Dorsolateral prefrontal cortex (tissue), 122 donors: ENCODE measurements at places on chromosomes 1 and 21.

- DNase-seq: no peak
These were observed 11.5 kb downstream of the CD58 start for GRCh38 chr1:116559304-116559761.

DNA sequence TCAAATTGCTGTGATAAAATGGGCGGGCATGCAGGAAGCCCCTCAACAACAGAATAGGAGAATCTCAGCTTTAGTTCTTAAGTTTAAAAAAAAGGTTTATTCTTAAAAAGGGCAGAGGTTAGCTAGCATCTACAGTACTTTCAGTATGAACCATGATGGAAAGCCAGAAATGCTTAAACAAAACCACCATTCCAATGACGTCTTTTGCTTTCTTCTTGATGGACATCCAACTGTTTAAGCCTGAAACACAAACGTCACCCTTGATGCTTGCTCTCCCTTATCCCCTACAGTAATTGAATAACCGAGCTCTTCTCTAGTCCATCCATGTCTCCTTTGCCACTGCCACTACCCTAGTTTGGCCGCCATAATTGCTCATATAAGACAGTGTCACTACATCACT lies 25.7 kb downstream of the TAF5L start:
- DNase-seq: no peak

DNA sequence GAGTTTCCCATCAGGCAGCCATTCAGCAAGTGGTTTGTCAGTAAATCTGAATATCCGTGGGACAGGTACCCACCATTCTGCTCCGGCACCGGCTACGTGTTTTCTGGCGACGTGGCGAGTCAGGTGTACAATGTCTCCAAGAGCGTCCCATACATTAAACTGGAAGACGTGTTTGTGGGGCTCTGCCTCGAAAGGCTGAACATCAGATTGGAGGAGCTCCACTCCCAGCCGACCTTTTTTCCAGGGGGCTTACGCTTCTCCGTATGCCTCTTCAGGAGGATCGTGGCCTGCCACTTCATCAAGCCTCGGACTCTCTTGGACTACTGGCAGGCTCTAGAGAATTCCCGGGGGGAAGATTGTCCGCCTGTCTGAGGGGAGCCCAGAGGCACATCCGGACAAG lies 48.4 kb downstream of the B3GALT5 start:
- DNase-seq: no peak

DNA sequence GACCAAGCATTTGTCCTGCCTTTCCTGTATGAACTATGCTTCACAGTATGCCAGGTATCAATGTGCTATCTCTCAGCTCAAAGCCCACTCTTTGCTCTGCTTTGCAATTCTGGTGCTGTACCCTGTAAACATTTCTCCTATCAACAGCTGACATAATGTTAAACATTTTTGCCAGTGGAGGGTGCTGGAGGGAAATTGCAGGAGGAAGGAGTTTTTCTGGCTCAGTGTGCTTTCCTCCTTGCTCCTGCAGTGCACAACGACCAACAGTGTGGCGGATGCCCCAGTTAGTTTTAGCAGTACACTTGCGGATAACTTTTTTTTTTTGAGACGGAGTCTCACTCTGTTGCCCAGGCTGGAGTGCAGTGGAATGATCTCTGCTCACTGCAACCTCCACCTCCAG lies 67.1 kb upstream of the PTGFRN start:
- no peak for DNase-seq

DNA sequence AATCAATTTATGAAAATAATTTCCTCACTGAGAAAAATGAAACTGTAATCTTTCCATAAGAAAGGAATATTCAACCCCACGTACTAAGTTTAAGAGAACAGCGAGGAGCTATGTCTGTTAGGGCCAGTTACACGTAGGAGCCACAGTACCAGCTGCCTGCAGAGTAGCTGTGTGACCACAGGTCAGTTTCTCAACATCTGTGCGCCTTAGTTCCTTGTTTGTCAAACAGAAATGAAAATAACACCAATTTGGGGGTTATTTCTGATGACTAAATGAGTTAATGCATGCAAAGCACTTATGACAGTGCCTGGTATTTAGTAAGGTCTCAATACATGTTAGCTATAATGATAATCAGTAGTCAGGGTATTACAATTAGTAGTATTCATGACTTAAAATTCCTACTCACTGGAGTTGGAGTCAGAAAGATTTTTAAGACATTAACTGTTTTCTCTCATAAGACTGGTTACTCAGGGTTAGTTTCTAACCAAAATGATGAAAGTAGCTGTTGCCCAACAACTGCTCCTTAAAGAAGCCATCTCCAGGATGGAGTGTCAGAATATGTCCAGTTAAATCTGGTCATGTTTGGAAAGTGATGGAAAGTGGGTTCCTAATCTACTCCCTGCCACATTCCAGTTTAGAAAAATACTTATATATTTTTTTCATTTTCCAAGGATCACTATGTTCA lies 85.8 kb upstream of the ZNF648 start:
- DNase-seq: no peak

DNA sequence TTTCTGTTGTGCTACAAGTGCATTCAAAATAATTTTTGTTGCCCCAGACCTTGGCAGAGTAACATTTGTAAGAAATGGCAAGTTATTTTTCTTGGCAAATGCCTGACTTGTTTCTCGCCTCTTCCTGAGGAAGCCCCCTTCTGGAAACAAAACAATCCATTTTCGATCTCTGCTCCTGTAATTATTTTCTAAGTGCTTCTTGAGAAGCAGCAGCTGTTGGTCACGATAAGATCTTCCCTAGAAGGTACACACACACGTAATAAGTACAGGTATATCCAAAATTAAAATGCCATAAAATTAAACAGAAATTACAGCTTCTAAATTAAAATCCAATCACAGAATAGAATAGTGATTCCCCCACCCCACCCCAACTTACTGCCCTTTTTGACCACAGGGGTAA lies 47.3 kb downstream of the LPGAT1 start:
- DNase-seq: no peak

DNA sequence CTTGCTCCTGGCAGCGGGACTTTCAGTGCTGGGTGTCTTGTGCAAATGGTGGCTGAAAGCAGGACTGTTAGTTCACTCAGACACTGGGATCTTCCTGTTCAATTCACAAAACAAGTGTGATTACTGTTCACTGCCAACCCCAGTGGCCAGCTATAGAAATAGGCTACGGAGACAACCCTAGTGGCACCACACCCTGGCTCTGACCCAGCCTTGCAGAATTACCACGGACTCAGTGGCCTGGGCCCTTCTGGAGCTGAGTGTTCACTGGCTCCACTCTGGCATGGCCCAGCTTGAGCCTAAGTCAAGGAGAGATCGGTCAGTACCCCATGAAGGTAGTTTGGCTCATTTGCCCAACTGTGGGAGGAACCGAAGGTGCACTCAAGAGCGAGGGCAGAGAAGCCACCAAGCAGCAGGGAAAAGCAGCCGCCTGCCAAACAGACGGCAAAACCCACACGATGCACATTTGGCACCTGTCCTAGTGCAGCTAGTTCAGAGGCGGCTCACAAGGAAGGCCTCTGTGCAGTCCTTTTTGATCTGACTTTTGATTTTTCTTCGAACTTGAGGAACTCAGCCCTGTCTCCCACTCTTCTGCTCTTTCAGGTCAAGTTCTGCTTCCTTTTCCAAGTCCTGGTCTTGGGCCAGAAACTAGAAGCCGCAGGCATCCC lies 5.9 kb downstream of the KIAA2013 start:
- DNase-seq: no peak
